ENCODE measurements at places on chromosomes 4 and X.

DNA sequence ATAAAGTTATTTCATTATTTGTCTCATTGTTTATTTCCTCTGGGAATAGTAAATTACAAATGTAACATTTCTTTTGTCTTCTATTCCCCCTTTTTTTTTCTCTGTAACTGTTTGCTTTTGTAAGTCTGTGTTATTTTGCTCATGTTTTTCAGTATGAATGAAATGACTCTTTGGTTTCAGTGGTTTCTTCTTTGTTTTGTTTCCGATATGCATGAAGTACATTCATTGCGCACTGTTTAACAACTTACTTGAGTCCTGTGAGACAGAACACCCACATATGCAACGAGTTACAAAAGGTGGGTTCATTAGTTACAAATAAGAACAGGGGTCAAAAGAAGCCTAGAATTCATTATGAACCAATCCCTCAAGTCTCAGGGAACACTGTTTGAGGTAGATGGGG, 175.0 kb upstream of the UGT8 start:
- no peak for DNase-seq

GRCh38 chrX:131264665-131265064, 24.4 kb downstream of the IGSF1 start:
- DNase-seq, result no peak

GRCh38 chrX:108219949-108220601, 128.5 kb downstream of the ATG4A start:
- DNase-seq, result no peak

DNA sequence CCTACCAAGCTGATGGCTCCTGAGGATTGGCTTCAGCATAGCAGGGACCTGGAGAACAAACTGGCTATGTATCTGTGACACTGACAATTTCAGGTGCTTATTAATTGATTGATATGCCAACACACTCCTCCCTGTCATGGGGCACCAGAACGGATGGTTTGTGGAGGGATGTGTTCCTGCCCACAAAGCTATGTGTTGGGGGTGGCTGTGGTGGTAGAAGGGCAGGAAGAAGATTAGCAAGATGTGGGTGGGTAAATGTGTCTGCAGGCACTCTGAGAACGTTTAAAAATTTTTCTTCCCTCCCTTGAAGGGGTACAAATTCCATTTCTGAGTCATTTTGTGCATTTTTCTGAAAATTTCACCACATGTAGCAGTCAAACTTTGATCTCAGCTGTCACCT, 55.0 kb upstream of the SCML1 start:
- DNase-seq, result no peak

GRCh38 chrX:24963823-24964222, 51.9 kb downstream of the ARX start:
- DNase-seq, result no peak

- no peak for DNase-seq
Measured at GRCh38 chr4:85784947-85785346, 310.0 kb downstream of the ARHGAP24 start.

- DNase-seq, result no peak
Measured at GRCh38 chr4:102580463-102580842, 79.3 kb downstream of the NFKB1 start.

- DNase-seq, result no peak
Measured at GRCh38 chr4:30769093-30769492, 48.9 kb downstream of the PCDH7 start.

DNA sequence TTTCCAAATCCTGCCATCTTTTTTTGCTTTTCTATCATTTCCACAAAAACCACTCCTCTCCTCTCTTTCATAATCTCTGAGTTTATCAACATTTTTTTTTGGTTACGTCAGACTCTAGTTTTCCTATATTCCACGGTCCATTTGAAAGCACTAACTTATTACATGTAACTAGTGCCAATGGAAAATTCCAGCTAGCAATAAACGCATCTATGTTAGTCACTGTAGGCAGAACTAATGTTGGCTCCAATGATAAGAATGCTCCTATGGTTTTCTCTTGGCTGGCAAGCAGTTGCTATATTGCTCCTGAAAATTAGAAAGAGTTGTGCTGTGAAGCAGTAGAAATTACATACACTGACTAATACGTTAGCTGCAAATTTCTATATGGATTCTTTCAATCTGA, 634.6 kb upstream of the FTHL17 start:
- no peak for DNase-seq

DNA sequence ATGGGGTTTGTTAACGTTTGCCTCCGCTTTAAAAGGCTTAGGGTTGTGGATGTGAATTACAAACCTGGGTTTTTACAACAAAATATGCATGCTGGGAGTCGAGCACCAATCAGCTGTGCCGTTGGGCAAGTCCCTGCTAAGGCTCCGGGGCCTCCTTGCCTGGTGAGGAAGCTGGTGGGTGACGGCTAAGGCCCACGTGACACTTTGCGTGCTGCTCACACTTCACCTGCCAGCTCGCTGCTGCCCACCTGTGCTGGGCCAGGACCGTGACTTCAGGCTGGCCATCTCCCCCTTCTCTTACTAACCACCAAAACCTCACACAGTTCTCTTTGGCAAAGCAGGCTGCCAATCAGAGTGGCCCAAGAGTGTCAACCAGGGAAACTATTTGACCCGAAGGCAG, 178.3 kb downstream of the AFAP1 start:
- DNase-seq, result no peak

- DNase-seq, result no peak
Measured at GRCh38 chr4:134627366-134627765, 425.8 kb upstream of the PABPC4L start.

- DNase-seq, result no peak
Measured at GRCh38 chr4:139791681-139792080, 126.1 kb downstream of the MGST2 start.

DNA sequence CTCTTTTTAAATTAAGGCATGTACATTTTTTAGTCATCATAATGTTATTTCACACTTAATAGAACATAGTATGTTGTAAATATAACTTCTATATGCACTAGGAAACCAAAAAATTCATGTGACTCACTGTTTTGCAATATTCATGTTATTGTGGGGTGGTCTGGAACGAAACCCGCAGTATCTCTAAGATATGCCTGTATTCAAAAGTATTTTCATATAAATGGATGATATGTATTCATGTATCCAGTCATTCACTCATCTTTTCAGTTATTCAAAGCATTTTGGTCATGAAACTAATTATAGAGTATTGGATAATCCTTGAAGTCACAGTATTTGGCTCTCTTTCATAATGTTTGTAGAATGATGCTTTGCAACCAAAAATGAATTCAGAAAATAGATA, 168.1 kb downstream of the HS6ST2 start:
- no peak for DNase-seq

GRCh38 chr4:39353478-39354253, 12.5 kb downstream of the RFC1 start:
- DNase-seq, result no peak

GRCh38 chrX:10111364-10112148, 45.2 kb upstream of the CLCN4 start:
- DNase-seq, result no peak

GRCh38 chrX:112630187-112630586, 49.6 kb downstream of the LHFPL1 start:
- no peak for DNase-seq

DNA sequence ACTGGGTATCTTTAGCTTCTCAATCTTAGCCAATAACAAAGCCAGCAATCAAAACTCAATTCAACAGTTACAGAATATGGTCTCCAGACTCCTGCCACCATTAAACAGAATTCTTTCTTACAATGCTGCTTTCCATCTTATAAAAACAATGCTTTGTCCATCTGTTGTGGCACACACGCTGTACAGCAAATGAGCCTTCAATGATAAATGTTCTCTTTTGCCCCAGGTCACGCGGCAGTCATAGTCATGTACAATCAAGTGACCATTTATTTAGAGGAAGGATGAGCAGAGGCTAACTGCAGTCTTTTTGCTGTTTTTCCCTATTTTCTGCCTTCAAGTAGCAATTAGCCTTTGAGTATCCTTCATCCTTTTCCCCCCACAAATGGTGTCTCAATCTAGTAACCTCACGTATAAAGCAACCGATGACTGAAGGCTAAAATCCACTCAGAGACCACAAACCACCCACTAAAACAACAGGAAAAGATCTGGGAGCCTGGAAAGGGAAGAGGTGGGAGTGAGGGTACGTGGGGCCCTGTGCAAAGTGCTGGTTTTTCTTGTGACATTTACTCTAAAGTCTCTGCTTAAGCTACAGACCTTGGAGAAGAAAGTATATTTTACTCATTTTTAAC, 24.4 kb downstream of the TRIM2 start:
- DNase-seq, result no peak

DNA sequence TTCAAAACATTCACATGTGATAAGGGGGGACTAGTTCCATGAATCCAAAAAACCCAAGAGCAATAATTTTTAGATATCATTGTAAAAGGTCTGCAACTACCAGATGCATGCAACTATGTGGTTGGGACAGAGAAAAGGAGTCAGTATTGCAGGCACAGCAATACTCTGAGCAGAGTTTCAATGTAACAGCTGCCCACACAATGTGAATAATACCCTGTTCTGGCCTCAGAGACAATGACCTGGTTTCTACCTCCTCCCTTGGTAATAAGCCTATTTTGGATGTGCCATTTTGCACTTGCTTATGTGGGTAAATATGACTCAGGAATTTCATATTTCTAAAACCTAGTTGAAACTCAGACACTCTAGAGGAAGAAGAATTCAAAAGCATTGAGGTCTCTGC, 194.8 kb upstream of the RASGEF1B start:
- no peak for DNase-seq

DNA sequence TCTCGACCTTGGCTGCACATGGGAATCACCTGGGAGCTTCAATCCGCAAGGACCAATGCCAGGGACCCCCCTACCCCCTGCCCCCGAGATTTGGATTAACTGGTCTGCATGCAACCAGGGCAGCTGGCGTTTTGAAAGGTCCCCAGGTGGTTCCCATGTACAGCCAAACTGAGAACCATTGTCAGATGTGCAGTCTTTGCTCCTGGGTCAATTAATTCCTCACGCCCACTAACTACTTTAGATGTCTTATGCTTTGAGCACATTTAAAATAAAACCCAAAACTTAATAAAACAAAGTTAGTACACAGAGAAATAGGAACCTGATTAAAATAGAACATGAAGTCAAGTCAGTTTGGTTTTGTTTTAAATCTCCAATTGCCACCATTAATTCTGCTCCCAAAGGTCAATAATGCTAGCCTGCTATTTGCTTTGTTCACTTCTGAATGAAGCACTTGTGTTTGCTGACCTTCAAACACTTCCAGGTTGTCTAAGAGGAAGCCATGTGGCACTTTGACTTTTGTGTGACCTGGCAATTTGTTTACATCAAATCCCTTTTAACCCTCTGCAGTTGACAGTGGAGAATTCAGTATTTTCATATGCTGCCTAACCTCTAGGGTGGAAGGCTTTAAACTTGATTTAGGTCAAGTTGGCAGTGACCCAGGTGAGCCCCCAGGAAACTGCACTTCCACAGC, 27.2 kb upstream of the TMSB4X start:
- no peak for DNase-seq

DNA sequence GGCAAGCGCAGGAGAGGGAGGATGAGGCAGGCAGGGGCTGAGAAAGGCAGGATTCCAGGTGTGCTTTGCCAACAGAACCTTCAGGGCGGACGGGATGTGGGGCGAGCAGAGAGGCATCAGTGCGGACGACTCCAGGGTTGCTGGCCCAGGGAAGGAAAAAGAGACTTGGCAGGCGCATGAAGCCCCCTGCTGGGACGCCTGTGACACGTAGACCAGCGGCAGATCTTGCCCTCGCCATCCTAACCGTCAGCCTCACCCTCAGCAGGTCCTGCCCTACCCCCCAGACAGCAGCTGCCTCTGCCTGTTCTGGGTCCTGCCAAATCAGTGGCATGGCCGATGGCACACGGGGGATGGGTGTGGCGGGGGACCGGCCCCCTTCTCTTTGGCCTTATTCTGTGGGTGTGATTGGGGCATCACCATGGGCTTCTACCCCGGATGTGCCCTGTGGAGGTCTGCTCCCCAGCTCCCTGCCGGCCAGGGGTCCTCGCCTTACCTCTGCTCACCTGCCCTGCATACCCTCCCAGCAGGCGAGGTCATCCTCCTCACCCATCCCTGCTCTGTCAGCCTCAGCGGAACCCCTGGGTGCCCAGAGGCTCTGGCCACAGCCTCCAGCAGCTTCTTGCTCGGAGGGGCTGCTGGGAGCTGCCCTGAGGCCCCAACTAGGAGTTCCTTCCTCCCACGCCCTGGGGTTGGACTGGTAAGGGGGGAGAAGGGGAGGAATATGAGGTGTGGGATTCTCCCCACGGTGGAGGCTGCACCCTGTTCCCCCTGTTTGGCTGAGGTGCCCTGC, 2.9 kb upstream of the SH3BP2 start:
- DNase-seq, result peak; percentile 31

DNA sequence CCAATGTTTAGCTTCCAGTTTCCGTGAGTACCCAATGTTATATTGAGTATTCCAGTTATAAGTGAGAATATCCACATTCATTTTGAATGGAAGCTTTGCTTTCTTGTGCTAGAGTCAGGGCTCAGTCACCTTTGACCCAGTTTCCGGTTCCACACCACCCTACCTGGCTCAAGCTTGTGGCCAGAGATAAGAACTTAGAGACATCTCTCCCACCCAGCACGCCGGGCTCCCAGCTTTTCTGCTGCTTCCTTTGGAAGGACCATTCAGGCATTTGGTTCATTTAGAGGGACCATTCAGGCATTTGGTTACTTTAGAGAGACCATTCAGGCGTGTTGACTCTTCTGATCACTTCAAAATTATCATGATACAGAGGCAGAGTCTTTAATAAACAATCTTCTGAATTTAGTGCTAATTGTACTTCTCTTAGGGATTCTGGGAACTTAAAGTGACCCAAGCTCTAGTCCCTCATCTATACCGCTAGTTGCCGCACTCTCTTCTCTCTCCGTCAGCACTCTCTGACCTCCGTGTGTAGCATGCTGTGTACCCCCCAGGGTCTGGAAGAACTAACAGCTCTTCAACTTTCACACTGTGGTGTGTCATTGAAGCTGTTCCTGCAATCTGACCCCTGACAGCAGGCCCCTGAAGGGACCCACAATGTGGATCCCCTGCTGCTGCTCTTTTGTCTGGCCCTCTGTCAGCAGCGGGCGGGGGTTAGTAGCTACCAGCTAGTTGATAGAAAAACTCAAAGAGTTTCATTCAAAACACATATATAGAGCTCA, 943.1 kb downstream of the ARAP2 start:
- DNase-seq, result peak; percentile 26

DNA sequence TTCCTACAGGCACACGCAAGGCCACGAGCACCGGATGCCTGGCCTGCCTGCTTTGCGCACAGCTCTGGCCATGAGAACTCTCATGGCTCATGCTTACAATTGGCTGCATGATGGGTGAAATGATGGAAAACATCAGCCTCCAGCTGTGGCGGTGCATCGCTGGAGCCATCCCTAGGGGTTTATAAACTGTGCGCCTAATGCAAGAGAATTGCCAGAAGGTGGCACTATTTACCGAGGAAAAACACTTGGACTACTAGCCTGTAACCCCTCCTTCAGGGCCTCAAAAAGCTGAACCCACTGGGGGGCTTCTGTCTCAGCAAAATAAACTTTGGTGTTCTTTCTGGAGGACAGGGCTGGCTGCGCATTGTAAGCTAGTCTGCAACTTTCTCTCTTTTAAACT, 51.9 kb downstream of the PHKA2 start:
- DNase-seq, result peak; percentile 19

Data from left lung (tissue), 14 donors.